Pons (tissue), 1 donor: ENCODE measurements at places on chromosomes 5 and 9.
A peak's percentile ranks its signal among the peaks of the same experiment; 100 is the strongest.

- DNase-seq = no peak
These were observed 4.7 kb downstream of the DNAI1 start for GRCh38 chr9:34463098-34463900.

DNA sequence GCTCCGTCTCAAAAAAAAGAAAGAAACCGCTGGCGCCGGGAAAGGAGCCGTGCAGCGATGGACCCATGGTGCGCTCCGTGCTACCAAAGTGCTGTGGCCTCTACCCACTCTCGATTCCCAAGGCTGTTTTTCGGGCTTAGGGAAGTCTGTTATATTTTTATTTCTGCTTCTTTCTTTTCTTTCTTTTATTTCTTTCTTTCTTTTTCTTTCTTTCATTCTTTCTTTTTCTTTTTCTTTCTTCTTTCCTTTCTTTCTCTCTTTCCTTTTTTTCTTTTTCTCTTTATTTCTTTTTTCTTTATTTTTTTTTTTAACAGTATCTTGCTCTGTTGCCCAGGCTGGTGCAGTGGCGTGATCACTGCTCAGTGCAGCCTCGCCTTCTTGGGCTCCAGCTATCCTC, 87.5 kb downstream of the ANXA2R start:
- no peak for DNase-seq

- no peak for DNase-seq
These were observed 53.4 kb downstream of the LRRC70 start for GRCh38 chr5:62631909-62632580.

DNA sequence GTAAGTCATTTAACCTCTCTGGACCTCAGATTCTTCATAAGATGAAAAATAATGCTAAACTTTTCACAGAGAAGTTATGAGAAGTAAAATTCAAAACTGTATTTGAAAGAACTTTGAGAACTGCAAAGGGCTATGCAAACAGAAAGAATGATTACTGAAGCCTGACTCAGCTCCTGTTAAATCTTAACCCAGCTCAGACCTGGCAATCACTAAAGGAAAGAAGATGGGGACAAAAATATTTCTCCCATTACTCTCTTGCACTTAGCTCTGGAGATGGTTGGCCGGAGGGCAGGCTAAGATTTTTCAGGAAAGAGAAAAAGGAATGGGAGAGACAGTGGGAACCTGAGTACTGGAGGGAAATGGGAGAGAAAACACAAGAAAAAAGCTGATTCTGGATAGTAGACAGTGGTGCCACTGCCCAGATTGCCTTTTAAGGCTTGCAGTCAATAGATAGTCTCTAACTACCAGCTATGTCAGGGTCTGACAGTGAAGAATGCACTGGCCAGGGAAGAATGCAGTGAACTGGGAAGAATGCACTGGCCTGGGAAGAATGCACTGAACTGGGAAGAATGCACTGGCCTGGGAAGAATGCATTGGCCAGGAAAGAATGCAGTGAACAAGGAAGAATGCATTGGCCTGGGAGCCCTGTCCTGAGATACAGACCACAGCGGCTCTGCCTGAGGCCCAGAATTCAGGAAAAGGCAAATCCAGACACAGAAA, 25.2 kb upstream of the CEMIP2 start:
- no peak for DNase-seq

DNA sequence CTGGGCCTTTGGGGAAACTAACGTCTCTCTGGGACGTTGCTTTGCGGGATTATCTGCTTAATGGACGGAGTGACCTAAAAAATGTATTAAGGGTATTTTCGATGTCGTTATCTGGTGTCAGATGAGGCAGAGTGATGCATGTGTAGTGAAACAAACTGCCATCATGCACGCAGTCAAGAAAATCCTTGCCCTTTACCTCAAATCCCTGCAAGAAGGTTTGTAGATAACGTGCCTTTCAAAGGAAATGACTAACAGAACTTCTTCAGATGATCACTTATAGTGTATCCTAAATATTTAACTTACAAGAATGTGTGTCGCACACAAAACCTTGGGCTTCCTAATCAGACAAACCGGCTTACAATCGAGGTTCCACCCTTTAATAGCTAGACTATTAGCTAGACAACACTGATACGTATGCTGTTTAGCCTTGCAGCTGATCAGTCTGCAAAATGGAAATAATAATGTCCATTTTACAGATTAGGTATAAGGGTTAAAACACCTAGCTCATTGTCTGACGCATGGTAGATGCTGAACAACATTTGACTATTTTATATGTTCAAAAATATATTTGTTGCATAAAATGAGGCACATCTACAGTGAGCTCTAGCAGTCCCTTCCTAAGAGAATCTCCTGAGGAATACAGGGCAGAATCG, 541 bp upstream of the TBCA start:
- no peak for DNase-seq

GRCh38 chr5:96037128-96037527, 75.5 kb upstream of the ELL2 start:
- DNase-seq = no peak

DNA sequence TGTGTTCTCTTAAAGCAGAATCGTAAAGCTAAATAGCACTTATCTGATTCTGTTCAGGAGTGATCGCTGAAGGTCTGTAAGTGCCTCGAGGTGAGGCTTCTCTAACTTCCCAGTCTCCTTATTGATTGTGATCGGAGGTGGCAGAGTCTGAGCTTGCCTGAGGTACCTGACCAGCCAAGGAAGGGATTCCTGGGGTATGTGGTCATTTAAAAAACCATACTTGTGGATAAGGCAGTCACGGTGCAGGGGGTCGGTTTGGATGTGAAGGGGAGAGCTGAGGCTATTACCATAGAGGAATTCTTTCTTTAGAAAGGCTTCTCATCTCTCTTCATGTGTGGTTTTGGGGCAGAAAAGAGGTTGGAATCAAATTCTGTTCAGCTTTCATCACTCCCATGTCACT, 193.7 kb downstream of the TLE4 start:
- no peak for DNase-seq

DNA sequence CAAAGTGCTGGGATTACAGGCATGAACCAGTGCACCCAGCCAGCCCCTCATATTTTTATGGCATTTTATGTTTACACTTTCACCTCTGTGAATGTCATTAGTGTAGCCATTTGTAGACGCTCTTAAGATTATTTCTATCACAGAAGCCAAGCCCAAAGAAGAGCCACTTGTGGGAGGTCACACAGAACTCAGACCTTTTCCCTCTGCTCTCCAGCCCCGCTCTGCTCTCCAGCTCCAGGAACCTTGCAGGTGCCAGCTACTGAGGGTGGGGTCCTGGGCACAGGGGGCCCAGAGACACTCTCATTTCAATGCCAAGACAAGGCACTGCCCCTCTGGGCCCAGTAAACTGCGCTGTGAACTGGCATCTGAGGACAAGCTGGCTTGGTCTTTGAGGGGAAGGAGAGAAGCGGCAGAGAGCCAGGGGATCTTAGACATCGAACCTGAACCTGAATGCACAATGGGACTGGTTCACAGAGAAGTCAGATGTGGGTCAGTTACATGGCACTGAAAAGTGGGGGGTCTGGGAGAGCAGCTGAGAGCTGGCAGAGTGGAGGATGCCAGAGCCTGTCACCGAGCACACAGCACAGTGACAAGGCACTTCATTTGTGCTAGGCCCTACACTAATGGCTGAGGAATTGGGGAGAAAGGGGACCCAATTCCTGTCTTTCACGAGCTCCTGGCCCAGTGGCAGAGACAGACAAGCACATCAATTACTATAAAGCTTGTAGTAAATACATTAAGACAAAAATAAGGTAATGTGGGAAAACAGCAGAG, 16.7 kb downstream of the ANXA6 start:
- DNase-seq = peak; percentile 42
